CD4-positive, alpha-beta T cell treated with Interleukin-17A for 4 hours (primary cell): ENCODE measurements at places on chromosomes 5 and 9.

- DNase-seq = peak; percentile 50
Observed at GRCh38 chr9:137320555-137321384, 18.7 kb upstream of the NRARP start.

- DNase-seq = no peak
Observed at GRCh38 chr9:14967450-14968321, 57.5 kb upstream of the FREM1 start.

DNA sequence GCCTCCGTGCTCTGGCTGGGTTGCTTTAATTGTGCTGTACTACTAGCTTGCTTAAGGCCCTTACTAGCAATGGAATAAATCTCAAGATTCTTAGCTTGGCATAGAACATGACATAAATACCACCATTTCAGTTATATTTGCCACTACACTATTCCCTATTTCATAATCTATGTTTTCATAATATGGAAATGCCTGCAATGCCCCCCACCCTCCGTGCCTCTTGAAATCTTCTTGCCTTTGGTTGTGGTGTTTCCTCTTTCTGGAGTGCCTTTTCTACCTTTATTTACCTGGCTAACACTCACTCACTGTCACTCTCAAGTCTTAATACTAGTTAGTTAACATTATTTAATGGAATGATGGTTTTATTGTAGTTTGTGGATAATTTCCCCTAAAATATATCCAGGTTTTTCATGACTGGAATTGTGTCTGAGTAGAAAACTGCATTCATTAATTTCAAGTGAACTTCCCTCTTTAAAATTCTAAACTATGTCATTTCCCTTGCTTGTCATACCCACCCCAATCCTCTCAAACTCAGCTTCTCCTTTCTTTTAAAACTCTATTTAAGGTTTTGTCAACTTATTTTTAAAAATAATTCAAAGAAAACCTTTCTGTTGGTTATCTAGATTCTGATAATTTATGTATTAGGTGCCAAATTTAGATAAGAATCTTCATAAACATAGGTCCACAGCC is 521.7 kb upstream of the DAB2 start:
- no peak for DNase-seq

GRCh38 chr9:37732086-37732741 is 21.4 kb upstream of the TRMT10B start:
- DNase-seq = no peak

DNA sequence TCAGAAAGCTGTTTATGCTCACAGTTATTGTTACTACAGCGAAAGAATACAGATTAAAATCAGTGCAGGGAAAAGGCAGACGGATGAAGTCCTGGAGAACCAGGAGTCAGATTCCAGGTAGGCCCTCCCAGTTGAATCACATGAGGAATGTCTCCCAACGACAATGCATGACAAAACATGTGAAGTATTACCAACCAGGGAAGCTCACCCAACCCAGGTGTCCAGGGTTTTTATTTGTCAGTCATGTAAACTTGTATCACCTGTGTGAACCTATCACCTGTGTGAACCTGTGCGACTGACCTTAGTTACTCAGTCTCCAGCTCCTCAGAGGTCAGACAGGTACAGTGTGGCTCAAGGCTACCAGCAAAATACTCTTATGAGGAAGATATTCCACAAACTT is 63.9 kb downstream of the KIAA1958 start:
- no peak for DNase-seq

DNA sequence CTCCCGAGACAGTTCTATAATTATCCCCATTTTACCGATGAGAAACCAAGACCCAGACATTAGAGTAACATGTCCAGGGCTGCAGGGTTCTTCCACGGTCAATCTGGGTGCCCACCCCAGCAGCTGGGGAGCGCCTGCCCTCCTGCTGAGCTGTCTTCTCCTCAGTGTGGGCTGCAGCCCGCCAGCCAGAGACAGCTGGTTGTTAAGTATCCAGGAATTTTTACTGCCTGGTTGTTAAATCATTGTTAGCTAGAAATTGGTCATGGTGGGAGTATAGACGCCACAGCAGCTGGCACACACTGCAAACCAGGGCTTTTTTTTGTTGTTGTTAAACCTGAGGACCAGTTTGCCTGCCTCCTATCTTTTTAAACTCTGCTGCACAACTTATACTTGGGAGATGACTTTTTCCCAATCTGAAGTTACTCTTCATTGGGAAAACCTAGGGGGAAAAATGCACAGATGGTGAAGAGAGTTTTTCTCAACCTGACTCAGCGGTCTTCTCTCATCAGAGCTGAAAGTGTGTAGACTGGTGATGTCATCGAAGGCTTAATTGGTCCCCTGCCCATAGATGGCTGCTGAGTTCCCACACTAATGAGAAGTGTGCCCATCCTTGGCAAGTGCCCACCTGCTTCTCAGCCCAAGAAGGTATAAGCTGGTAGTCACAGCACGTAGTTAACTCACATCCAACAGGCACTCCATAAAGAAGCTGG is 208.6 kb downstream of the DRD1 start:
- no peak for DNase-seq

DNA sequence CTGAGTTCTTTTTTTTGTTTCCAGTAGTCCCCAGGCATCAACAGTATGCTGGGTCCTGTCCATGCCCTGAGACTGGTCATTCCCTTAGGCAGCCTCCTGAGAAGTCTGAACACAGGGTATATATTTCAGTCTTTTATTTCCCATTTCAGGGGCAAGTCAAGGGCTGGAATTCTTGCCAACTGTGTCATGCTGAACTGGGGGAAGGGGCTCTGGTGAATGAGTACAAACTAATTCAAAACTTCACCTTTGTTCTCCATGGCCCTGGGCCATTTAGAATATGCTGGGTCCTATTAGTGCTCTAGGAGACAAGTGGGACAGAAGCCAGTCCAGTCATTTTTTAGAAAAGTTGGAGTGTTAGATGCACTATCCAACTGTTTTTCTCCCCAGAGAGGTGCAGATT is 170.3 kb downstream of the TMC1 start:
- no peak for DNase-seq

GRCh38 chr9:37144762-37145161 is 24.4 kb downstream of the ZCCHC7 start:
- DNase-seq = no peak
